ENCODE measurements at places on chromosomes 5 and 9.

DNA sequence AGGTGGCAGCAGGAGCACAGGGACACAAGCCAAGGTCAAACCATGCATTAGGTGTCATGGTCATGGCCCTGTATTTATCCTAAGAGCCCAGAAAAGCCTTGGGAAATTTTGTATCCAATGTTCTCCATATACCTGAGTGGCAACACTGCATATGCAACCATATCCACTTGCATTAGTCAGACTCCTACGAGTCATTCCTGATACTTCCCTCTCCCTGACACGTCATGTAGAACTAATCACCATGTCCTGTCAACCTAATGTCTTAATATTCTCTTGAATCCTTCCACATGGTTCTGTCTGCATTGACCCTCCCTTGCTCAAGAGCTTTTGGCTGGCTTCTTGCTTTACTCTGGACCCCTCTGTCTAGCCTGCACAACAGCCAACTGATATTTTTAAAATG lies 9.4 kb downstream of the SCGB3A2 start:
- DNase-seq = no peak

DNA sequence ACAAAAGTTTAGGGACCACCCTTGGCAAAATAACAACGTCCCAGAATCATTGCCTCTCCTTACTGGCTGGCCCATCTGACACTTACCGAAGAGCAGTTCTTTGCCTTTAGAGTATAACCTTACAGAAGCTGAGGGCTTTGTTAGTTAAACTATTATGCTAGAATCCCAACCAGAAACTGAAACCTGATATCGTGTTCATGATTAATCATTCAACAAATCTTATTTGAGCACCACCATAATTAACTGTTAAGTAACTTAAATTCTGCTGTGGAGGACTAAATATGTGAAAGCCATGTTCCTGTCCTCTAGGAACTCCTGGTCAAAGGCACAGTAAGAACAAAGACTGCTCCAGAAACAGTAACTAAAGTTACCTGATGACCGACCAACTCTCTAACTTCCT lies 104.9 kb downstream of the ARL15 start:
- DNase-seq = no peak

DNA sequence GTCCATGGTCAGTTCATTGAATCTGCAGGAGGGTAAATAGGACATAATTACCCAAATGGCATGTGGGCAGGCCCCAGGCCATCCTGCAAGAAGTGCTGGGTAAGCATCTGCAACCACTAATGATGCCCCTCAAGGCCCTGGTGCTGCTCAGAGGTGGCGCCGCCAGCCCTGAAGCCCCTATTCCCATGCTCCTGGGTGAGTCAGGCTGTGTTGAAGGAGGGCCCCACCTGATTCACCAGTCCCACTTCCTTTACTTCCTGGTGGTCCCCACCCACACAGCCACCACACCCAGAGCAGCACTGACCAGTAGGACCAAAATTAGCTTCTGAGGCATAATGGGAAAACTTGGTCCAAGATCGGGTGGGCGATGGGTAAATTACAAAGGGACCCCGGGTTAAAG lies 120.4 kb upstream of the SPRY4 start:
- DNase-seq = no peak

DNA sequence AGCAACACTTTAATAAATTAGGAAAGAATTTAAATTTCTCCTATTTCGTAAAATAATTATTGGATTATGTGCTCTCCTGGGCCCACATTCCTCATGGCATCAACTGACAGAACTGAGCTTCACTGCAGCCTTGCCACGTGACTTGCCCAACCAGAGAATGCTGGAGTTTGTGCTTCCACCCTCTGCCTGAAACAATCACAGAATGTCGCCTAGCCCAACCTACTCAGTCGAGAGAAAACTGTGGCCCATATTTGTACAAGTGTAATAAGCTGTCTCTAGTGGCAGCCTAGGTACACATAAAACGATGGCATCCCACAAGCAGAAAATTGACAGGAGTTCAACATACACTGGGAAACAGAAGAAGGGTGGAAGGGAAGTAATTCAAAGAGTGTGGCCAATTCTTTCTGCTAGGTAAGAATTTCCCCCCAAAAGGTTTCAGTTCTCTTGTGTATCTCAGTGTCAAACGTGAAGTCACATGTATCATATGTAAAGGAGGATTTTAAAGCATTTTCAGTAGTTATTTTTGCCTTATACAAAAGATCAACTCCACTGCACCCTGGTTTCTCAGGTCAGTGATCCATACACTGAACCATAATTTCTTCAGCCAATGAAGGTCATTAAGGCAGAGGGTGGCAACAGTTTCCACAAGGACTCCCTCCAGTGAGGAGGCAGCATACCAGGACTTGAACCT lies 41.7 kb downstream of the ZNF608 start:
- no peak for DNase-seq

DNA sequence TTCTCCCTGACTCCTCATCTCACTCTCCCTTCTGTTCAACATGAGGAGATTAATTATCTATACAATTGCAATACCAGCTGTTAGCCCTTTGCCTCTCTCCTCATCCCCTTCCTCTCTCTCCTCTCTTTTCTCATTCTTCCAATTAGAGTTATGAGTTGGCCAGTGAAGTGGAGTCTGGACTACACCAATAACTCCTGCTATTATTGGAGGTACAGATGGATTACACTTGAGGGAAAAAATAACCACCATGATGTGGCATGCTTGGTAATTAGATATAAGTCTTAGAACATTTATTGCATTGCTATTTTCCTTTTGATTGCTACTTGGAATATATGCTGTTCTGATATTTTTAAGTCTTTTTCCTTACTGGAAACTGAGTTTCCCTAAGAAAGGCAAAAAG lies 159.2 kb downstream of the FRMD3 start:
- DNase-seq = no peak

All from stimulated activated CD8-positive, alpha-beta memory T cell treated with anti-CD3 and anti-CD28 coated beads, Interleukin-2, amount 100 ng/mL, for 1 hour (primary cell).